ENCODE measurements at places on chromosomes 1 and 21.

GRCh38 chr1:161781995-161782394 is 15.9 kb downstream of the ATF6 start:
- no peak for DNase-seq

DNA sequence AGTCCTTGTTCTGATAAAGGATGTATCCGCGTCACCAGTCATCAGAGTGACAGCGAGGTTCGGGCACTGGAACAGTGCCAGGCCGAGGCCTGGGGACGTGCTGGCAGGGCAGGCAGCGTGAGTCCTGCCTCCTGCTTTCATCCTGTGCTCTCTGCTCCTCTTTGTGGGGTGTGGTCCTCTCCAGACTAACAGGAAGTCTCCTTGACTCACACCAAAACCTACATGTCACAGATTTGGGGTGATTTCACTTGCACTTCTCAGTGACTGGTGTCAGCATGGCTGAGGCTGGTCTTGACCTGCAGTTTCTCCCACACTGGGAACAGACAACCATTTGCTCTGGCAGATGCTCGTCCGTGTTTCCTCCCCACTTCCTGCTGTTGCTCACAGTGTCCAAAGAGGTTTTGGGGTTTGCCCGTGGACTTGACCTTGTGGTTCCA is 8.8 kb upstream of the NLRP3 start:
- DNase-seq, result peak; percentile 58

- DNase-seq, result no peak
Measured at GRCh38 chr1:173532237-173532636, 55.1 kb downstream of the PRDX6 start.

DNA sequence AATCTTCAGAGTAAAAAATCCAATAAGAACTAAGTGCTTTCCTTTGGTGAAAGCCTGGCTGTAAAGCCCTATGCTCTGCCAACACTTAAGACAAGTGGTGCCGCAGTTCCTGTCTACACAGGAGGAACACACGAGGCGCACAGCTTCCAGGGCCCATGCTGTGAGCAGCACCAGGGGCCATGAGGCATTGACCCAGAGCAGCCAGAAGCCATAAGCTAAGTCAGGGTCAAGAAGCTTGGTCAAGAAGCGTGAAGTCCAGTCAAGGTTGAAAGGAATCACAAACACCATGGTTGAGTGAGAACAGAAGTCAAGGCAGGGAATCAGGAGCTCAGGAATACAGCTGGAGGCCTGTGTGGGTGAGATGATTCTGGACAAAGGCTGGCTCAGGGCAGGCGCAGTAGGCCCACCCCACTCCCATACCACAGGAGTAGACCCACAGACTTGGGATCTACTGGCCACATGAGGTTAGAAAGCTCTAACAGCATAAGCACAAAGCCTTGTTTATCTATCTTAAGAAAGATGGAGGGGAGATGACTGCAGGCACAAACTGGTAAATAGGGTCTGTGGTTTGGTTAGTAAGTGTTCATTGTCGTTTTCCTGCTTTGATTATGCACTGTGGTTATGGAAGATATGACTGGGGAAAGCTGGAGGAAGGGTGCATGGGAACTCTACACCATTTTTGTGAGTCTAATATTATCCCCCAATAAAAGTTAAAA is 42.9 kb upstream of the RCAN3 start:
- DNase-seq, result no peak

- DNase-seq, result no peak
Measured at GRCh38 chr21:15354516-15354915, 289.7 kb upstream of the NRIP1 start.

DNA sequence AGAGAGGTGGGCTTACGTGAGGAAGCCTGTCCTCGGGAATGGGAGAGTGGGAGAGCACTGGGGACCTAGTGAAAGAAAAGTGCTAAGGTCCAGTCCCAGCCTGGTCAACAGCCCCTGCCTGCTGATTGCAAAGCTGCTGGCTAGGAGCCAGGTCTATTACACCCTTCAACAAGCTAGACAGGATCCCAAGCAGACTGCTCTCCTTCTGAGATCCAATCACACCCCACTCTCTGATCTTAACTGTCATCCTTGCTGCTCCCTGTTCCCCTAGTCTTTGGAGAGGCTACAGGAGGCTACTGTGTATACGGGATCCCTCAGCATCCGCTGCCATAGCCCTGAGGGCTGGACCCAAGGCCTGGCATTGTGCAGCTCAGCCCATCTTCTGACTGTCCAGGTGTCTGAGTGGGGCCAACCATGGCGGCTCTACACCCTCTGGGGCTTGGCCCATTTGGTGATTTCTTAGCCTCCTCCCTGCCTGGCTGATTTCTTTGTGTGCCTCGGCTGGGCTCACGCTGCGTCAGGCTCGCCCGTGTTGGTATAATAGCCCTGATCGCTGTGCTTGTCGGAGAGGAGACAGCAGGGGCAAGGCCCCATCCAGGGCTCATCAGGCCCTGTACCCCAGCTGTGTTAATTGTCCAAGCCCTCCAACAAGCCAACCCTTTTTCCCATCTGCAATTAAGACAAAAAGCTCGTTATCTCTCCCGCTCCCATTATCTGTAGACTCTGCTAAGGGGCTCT is 43.9 kb downstream of the NAV1 start:
- no peak for DNase-seq

DNA sequence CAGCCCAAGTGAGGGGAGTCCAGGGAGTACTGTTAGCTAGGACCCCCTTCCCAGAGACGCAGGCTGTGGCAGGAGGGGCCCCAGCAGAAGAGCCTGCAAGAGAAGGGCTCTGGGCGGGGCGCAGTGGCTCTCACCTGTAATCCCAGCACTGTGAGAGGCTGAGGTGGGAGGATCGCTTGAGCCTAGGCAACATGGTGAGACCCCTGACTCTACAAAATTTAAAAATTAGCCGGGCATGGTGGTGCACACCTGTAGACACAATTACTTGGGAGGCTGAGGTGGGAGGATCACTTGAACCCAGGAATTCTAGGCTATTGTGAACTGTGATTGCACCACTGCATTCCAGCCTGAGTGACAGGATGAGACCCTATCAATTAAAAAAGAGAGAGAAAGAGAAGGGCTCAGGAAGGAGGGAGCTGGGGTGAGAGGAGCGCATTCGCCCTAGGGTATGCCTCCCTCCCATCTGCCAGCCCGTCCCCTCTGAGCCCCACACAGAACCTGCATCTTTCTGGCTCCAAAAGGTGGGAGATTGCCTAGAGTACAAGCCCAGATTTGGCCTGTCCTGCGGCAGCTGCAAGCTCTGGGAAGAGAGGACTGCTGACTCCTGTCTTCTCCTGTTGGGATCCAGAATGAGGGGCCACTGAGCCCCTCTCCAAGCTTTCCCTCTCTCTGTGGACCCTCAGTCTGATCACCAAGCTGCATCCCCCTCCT is 3.6 kb downstream of the KCNQ4 start:
- DNase-seq, result no peak

GRCh38 chr1:150271291-150271959 is 1.2 kb upstream of the C1orf54 start:
- no peak for DNase-seq

GRCh38 chr1:185734929-185735700 is 924 bp downstream of the HMCN1 start:
- no peak for DNase-seq

DNA sequence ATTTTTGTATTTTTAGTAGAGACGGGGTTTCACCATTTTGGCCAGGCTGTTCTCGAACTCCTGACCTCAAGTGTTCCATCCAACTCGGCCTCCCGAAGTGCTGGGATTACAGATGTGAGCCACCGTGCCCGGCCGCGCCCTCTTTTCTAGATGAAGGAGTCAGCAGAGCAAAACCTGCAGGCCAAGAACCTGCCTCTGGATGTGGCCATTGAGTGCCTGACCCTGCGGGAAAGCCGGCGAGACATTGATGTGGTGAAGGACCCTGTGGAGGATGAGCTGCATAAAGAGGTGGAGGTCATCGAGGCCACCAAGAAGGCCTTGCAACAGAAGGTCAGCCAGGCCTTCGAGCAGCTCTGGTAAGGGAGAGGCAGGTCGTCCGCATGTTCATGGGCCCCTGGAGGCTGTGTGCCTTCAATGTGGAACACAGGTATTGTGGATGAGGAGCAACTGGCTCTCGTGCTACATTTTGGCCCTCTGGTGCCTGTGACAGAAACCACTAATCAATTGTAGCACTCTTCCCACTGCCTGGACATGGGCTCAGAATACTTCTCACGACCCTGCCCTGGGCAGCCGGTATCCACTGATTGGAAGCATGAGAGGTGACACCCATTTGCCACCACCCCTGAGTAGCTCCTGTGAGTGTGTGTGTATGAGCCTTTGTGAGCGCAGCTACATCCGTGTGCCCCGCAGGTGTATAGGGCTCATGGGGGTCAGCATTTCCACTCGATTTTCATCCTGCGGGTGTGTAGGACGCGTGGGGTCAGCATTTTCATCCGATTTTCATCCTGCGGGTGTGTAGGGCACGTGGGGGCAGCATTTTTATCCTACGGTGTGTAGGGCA is 2.0 kb downstream of the TEKT2 start:
- no peak for DNase-seq

DNA sequence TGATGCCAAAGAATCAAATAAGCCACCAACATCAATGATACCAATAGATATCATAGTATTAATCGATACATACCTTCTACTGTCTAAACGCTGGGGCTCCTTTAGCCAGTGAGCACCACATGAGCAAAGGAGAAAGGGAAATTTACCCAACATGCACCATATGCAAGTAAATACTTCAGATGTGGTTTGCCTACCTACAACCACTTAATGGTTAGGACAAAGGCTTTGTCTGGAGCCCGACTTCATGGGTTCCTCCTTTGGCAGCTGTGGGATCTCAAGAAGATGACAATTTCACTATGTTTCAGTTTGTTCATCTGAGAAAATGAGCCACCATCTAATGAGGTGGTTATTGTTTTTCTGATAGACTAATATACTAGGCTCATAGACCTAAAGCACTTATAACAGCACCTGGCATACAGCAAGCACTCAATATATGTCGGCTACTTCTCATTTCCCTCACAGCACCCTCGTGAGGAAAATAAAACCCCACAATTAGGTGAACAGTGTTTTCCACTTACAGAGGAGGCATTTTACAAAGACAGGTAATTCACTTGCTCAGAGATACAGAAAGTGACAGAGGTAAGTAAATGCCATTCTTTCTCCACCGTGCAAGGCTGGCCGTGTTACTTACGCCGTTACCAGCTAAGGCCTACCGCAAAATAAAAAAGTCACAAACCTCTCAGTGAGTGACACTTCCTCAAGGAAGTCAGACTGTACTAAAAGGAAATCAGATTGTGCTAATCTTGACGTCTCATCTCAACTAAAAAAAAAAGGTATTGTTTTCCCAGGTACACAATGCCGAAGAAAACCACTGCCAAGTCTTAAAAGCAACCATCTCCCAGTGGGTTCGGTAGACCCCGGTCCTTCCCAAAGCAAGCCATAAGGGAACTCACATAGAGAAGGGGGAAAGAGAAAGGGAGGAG is 1.6 kb downstream of the TTC13 start:
- peak; percentile 11 for DNase-seq

DNA sequence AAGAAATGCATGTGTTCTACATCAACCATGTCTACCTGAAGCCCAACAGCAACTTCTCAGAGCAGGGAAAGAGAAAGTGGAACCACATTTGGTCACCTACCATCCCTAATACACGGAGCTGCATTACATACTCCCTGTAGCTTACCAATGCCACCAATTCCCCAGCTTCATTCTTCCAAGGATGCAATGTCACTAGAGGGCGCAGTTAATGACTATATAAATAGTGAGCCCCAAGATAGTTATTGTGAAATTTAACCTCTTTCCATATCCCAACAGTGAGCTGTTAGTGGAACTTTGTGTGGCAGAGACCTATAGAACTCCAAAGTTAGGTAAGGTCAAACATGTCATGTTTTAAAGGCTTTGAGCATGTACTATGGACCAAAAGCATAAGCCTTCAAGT is 618.3 kb downstream of the SMYD3 start:
- no peak for DNase-seq

DNA sequence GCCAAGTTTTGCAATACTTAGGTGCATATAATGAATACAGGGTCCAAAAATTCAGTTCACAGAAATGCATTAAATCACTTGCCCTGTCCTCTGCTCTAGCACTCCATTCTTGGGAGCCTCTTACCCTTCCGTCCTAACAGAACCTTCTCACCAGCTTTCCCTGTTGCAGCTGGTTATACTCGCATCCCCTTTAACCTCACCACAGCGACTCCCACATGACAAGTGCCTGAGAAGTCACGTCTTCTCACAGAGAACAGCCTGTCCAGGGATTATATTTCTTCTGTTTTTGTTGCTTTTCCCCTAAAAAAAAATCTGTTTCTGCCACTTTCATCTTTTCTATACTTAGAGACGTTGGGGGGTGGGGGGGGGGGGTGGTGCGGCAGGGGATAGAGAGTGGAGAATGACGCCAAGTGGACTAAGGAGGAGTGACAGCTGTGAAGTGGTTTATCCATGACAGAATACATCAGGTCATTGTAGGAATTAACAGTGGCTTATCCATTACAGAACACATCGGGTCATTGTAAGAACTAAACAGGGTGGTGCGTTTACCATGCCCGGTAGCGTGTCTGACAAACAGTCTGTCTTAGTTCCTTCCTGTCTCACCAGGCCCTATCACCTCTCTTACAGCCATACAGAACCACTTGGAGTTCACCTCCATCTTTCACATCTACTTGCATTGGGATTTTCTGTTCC is 117.6 kb downstream of the UBE2U start:
- no peak for DNase-seq

GRCh38 chr1:8394456-8395321 is 76.8 kb downstream of the SLC45A1 start:
- DNase-seq, result peak; percentile 35
